Posterior cingulate gyrus (tissue), 11 donors: ENCODE measurements at places on chromosomes 7 and 10.
A peak's percentile ranks its signal among the peaks of the same experiment; 100 is the strongest.

DNA sequence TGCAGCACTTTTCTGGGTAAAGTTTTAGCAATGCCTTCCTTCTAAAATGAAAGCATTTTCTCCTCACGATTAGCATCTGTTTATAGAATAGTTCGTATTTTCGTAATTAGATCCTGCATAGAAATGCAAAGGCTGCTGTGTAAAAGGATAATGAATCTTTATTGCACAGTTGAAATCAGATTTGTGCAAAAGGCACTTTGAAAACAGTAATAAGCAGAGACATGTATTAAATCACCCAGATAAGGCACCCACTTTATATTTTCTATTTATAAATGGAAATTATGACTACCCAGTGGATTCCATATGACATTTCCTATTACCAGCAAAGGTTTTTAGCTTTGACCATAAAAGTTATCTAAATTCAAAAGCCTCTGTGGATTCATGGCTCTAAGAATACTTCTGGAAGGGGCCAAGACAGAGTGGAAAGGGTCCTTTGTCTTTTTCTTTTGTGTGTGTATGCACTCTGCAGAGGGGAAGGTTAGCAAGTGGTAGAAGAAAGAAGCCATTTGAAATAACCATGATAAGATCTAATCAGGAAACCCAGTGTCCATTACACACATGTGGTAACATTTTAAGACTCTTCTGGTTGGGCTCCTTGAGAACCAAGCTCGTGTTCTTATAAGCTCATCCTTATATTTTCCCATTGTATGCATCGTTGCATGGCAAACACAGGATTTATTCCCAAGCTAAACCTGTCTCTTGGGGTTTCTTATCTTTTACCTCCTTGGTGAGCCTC lies 612.1 kb downstream of the AUTS2 start:
- DNase-seq, result no peak

DNA sequence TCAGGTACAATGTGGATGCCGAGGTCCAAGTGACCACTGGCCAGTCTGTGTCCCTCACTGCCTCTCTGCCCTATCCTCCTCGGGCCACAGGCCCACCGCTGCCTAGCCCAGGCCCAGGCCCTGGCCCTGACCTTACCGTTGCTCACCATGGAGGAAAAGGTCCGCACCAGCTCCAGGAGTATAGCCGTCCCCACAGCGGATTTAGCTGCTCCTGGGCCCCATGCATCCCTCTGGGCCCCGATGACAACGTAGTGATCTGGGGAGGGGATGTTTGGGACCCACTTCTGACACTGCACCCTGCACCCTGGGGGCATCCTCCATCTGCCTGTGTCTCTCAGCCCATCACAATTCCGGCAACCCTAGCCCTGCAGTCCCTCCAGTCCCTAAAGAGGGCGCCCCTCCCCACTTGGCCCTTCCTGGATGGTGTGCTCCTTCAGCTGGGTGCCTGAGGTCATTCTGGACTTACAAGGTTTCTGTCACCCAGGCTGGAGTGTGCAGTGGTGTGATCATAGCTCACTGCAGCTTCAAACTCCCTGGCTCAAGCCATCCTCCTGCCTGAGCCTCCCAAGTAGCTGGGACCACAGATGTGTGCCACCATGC lies 12.1 kb downstream of the TFR2 start:
- DNase-seq, result no peak

- DNase-seq, result no peak
These were observed 9.4 kb upstream of the ZNF467 start for GRCh38 chr7:149782682-149783345.

DNA sequence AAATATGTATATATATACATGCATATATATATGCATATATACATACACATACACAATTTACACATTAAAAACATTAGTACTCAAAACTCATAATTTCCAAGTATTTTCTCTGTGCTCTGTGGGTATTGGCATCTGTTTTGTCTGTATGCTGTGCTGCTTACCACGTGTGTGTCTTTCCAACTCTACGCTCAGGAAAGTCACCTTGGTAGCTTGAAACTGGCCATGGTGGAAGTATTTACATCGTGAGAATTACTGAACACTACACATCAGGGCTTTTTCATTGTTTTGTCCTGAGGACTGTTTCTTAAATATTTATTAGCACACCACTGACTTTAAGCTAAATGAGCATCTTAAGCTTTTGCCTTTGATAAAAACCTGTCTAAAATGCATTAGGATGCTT lies 79.6 kb downstream of the CREM start:
- no peak for DNase-seq

DNA sequence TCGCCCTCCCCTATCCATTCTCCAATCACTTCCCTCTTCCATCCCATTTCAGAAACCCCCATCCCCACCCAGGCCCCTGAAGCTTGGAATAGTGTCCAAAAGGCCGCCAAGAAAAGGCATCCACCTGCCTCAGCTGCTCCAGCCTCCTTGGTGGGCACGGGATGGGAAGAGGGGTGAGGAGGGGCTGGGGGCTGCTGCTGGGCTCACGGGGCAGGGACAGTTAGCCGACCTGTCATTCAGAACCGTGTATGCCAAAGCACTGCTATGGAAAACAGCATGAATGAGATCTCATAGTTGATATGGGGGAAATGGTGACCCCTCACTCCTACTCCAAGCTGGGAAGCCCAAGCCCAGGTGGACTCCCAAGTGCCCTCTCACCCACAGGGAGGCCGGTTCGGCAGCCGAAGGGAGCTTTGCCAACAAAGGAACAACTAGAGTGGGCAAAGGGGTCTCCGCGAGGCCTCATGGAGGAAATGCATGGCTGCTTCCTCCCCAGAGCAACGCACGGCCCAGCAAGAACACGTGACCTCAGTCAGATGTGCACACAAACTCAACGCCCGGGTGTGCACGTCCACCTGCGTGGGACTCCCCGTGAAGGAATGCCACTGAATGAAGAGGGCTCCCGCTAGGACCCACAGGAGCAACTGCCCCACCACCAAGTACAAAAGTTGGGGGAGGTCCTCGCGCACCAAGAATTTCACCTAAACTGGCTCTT lies 52.5 kb downstream of the EBF3 start:
- DNase-seq, result no peak

DNA sequence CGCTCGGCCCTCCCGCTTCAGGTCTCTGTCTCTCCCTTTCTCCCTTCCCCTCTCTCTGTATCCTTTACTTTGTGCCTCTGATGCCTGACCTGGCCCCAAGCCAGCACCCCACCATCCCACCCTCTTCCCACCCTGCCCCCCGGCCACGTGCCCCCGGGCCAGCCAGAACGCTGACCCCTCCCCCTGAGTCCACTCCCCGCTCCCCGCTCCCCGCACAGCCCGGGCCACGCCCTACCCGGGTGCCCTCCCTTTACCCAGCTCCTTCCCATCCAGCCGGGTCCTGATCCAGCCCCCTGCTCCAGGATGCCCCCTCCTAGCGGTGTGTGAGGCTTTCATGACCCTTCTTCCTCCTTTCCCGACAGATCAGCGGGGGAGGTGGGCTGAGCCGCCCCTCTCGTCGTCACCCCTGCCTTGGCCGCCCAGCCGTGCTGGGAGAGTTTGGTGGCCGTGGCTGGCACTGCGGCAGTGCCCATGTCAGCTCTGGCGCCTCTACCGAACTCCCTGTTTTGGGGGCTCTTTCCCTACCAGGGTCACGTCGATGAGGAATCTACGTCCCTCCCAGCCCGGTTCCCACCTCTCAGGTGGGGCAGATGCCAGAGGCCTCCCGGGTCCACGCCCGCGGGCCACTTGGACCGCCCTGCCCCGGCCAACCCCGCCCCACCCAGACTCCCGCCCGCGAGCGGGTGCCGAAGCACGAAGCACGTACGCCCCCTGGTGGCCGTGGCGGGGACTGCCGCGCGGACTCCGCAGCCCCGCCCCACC lies 127.4 kb downstream of the UBE2H start:
- DNase-seq, result peak; percentile 86

DNA sequence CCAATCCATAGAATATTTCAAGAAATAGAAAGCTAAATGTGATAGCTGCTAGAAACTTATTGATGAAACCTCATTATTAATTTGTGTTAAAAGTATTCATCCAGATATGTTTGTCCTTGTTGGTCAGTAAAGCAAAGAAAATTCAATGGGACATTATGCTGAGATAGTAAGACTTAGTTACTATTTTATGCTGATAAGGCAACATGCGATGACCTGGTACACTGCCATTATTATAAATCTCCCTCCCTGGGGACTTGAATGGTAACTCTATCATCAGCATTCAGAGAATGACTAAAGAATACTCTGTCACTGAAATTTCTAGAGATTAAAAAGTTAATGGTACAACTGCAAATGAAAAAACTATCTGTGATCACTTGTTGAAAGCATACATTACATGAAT lies 54.9 kb downstream of the ARHGAP12 start:
- DNase-seq, result no peak

DNA sequence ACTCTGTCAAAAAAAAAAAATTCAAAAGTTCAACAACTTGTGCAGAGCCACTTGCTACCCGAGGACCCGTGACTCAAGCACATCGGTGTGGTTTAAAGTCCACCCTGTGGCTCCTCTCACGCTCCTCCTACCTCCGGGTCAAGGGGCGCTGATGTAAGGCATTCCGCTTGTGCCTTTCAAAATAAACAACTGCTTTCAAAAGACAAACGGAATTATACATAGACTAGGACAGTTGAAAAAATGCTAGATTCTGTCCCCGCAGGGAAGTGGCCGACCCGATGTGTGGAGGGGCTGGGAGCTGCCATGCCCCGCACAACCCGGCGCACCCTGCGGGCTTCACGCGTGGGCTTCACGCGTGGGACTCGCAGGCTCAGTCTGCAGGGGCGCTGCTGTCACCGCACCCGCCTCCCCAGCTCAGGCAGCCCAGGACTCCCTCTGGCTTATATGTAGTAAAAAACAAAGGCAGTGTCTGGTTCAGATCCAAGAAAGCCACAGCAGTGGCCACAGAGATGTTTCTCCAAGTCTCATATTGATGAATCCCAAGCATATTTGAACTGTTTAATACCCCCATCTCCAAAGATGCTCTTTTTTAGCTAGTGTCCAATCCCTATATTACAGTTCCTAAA lies 239.7 kb upstream of the INHBA start:
- peak; percentile 88 for DNase-seq
